Muscle of back (tissue), 13 donors: ENCODE measurements at places on chromosomes 7 and 10. TPM values are rescaled to one million over a fixed set of nuclear protein-coding genes. Genes with fewer than 3 reads are reported as not detected.

The LRRC17 gene
- 32.9 TPM for polyA plus RNA-seq

The CYP2E1 gene
- 1.7 TPM for polyA plus RNA-seq

The WASL gene
- 33.6 TPM for polyA plus RNA-seq

- DNase-seq = no peak
Measured at GRCh38 chr7:3243256-3243655, 57.8 kb upstream of the SDK1 start.

GRCh38 chr10:124792998-124793352 is 1.3 kb upstream of the EEF1AKMT2 start:
- DNase-seq = no peak

DNA sequence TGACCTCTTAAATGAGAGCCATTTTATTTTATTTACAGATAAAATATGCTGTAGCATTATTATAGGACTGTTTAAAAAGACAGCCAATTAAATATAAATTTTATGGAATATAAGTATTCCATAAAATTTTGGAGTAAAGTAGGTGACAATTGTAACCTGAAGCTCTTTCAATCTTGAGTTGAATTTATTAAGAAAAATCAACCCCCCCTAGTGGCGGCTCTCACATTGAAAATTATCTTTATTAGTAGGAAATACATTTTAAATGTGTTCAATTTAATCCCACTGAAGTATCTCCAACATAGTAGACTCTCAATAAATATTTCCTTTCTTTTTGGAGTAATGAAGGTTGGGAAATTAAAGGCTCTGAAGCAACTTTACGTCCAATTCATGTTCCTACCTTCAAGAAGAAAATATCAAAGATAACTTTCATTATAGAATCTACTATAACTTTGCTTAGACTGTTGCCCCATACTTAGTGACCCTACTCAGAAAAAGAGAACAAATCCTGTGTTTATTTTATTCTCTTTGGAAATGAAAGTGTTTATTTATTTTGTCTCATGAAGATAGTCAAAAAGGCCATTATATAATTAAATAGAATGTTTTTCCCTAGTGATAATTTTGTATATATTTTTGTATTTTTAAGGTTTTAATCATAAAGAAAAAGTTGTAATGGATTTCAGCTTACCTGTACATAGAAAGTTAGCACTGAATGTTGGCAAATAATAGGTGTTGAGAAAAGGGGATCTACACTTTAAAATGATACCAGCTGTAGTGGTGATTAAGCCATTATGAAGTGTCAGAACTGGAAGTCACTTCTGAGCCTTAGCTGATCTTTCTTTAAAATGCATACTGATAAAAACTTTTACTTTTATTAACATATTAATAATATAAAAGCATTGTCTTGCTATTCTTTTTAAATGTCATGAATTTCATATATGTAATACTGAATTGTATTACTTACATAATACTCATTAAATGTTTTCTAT is 3.3 kb downstream of the AHR start:
- DNase-seq = peak; percentile 63

DNA sequence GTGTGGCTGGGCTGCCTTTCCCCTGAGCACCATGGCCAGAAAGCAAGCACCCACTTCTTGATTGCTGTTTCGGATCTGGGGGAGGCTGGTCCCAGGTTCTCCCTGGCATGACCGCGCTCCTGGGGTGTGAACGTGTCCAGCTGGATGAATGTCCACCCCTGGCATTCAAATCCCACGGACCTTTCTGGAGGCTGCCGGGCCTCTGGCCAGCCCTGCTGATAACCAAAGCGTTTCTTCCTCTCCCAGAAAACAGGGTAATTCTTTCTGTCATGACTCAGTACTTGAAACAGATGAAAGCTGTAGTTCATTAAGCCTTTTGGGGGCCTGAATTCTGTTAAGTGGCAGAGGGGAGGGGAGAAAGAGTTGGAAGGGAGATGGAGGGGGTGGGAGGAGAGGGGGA is 73.1 kb upstream of the SAMD8 start:
- no peak for DNase-seq
